Amniotic epithelial cell (primary cell): ENCODE measurements at places on chromosomes 11 and 22.

GRCh38 chr11:66579017-66579606 lies 10.7 kb upstream of the CTSF start:
- peak; percentile 75 for DNase-seq

DNA sequence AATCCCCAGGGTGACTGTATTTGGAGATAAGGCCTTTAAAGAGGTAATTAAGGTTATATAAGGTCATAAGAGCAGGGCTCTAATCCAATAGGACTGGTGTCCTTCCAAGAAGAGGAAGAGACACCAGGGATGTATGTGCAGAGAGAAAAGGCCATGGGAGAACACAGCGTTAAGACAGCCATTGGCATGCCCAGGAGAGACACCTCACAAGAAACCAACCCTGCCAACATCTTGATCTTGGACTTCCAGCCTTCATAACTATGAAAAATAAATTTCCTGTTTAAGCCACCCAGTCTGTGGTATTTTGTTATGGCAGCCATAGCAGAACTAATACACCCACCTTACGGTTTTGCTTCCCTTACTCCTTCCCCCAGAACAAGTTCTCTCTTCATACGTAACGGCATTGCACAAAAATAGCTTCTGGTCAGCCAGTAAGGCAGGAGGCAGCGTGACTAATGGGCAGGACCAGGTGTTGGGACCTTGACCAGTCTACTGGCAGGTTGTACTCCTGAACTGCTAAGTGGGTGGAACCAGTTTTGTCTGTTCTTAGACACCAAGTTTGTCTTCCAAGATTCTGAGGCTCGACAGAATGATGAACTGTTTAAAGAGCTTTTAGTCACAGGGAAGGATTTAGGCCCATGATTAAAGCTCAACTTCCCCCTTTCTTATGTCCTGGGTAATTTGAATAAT lies 31.9 kb upstream of the UPB1 start:
- DNase-seq = no peak

DNA sequence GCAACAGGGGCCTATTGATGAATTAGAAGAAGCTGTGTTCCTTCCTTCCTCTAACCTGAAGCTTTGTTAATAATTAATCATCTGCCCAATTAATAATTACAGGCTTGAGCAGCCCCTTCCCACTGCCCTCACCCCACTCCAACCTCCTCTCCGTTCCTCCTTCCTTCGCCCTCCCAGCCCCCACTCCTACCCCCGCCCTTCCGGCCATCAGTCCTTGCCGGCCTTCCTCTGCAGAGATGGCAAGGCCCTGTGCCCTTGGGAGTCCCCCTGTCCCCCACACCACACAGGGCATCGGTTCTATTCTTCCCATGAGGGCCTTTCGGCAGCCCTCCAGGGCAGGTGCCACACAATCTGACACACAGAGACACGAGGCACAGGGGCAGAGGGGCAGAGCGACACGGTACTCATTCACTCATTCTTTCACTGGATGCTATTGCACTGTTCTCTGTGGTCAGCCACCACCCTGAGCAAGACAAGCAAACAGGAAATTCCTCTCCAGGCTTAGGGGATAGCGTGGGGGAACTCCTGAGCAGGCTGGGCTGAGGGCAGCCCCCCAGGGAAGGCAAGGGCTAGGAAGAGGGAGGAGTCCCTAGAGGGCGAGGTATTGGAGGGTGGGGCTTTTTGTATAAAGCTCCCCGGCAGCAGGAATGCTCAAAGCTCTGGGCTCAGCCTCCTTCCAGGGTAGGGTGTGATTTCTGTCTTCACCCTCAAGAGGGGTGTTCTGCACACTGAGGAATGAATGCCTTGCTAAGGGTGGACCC lies 14.7 kb downstream of the MGAT3 start:
- DNase-seq = peak; percentile 61

- DNase-seq = peak; percentile 26
These were observed 29.5 kb downstream of the TMEM123 start for GRCh38 chr11:102422817-102423712.

DNA sequence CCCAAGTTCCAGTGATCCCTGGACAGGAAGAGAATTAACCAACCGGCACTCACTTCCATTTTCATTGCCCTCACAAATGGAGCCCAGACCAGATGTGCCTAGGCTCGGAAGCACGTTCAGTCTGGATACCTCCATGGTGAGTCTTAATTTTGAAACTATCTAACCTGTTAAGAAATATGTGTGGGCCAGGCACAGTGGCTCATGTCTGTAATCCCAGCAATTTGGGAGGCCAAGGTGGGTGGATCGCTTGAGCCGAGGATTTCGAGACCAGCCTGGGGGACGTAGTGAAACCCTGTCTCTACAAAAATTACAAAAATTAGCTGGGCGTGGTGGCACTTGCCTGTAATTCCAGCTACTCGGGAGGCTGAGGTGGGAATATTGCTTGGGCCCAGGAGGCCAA lies 31.5 kb downstream of the MCAM start:
- no peak for DNase-seq

GRCh38 chr11:30113326-30113898 lies 96.6 kb upstream of the KCNA4 start:
- DNase-seq = no peak

DNA sequence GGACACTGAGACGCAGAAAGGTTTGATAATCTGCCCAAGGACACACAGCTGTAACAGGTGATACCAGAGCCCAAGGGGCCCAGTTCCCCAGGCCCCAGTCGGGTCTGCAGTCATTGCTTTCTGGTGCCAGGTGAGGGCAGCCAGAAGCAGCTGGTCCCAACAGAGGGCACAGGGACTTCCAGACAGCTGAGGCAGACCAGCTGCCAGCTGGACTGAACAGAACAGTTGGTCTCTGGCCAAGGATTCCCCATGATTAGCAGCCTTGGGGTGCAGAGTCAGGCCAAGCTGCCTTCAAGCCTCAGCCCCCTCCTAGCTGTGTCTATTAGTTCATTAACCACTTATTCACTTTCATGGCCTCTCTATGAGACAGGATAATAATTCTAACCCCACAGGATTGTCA lies 105.6 kb downstream of the RRAS2 start:
- DNase-seq = no peak
